ENCODE measurements at places on chromosomes 5 and 9.
A peak's percentile ranks its signal among the peaks of the same experiment; 100 is the strongest.

DNA sequence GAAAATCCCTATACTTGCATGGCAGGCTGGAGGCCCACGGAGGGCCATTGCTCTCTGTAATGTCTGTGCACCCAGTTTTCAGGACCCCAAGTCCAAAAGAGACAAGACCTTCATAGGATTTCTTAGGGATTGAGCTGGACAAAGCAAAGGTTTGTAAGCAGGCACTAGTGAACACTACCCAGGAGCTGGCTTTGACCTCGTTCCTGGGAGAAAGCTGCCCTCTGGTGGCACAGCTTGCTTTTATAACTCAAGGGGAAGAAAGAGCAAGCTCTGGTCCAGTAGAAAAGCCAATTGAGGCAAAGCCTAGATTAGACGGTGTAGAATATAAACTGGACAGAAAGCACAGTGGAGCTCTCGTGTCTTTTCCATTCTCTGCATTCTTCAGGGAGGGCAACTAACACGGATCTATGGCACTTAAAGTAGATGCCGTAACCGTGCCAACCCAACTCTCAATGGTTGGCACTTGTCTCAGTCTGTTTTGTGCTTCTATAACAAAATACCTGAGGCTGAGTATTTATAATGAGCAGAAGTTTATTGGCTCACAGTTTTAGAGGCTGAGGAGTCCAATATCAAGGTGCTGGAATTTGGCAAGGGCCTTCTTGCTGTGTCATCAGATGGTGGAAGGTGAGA, 7.9 kb downstream of the GABRP start:
- DNase-seq, result peak; percentile 26

GRCh38 chr9:86141843-86142242, 42.5 kb upstream of the GOLM1 start:
- DNase-seq, result no peak

- no peak for DNase-seq
Measured at GRCh38 chr5:115941051-115941675, 21.1 kb upstream of the LVRN start.

DNA sequence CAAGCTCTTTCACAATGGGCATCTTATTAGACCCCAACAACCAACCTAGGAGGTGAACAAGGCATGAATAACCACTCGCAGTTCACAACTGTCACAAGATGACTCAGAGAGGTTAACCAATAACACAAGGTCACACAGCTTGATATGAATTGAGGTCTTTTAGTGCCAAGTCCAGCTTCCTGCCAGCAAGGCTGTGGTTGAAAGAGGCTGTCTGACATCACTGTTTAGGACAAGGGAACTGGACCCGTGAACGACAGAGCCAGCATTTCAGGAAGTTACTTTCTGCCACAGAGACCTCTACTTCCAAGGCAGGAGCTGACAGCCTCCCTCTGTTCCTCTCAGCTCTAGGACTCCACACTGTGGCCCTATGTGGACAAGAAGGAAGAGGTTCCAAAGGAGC, 53.4 kb upstream of the ALDH1B1 start:
- DNase-seq, result no peak

GRCh38 chr5:119289438-119290044, 66.3 kb upstream of the TNFAIP8 start:
- DNase-seq, result no peak

- DNase-seq, result no peak
Measured at GRCh38 chr5:10018201-10019069, 231.3 kb downstream of the ATPSCKMT start.

DNA sequence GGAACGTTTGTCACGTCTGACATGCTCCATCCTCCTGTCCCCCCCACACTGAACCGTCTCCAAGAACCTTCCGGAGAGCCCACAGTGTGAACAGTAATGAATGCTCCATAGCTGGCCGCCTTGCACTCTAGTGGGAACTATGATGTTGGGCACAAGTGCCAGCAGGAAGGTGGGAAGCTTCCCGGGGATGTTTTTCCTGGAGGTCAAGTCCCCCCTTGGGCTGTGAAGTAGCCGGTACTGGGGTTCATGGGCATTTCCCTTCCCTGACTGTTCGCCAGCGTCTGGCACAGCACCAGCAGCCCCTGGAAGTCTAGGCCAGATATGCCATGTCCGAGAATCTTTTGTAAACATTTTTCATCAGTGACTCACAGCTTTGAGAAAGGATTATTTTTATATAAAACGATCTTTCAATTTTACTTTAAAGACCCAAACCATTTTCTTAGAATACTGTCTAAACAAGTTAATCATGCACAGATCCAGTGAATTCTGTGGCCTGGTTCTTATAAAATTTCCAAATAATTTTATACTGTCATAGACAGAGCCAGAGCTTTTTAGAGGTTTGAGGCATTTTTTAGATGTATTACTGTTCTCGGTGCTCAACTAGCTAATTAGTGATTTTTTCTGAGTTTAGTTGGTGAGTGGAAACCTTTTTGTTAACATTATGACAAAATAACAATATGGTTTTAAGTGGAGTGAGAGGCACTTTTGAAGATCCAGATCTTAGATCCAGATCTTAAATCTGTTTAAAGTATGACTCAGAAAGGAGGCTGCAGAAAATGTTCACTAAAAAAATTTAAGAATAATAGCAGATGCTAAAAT, 11.6 kb downstream of the ABL1 start:
- DNase-seq, result no peak

DNA sequence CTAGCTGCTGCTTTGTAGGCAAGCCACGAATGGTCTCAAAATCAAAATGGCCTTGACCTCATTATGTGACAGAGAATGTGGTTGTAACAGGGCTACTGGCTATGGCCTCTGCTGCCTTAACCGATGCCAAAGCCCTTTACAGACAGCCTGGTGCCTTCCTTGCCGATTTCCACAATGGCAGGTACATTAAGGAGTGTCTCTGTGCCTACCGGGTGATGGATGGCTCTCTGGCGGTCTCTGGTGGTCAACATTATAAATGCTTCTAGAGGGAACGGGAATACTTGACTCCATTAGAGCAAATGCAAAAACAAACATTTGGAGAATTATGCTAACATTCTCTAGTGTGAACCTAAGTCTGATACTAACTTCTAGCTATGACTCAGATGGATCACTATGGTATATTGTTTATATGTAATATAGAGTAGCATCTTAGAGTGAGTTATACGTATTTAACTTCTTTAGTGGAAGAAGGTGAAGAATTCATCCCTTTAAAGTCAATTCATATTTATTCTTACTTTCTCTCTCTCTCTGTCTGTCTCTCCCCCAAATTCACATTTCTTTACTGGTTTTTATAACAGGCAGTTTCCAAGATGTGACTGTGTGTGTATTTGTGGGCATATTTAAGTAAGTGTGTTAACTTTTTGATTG, 52.5 kb downstream of the RPS23 start:
- DNase-seq, result peak; percentile 15

DNA sequence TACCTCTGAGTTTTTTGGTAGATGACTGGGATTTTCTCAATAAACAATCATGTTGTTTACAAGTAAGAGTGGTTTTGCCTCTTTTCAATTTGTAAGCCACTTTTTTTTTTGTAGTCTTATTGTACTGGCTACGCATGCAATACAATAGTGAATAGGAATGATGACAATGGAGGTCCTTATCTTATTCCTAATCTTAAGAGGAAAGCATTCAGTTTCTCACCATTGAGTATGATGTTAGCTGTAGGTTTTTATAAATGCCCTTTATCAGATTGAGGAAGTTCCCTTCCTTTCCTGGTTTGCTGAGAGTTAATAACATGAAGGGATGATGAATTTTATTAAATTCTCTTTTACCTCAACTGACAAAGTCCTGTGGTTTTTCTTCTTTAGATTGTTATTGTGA, 155.2 kb downstream of the ADAMTSL1 start:
- DNase-seq, result no peak

GRCh38 chr9:92066168-92066567, 49.0 kb downstream of the SPTLC1 start:
- DNase-seq, result no peak

- no peak for DNase-seq
Measured at GRCh38 chr9:112076814-112077213, 98.3 kb downstream of the SUSD1 start.

- no peak for DNase-seq
Measured at GRCh38 chr9:19036611-19037010, 3.6 kb upstream of the SAXO1 start.

DNA sequence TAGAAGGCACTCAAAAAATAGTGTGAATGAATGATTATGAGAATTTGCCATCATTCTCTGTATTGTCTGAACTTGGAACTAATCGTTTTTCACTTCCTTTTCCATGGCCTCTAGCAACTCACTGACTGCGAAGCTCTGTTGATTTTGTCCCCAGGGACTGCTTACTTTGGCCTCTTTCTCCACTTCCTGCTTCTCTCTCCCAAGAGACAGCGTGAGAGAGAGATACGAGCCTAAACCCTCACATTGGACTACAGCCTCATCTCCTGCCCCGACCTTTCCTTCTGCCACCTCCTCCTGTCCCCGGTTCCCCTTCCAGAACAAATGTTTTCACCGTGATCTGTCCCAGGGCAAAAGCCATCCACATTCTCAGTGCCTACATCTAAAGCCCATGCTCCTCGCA, 300.8 kb upstream of the PANK3 start:
- DNase-seq, result no peak

Measured in HuH-7.5 (cell line).